ENCODE measurements at places on chromosomes 13 and 19.

DNA sequence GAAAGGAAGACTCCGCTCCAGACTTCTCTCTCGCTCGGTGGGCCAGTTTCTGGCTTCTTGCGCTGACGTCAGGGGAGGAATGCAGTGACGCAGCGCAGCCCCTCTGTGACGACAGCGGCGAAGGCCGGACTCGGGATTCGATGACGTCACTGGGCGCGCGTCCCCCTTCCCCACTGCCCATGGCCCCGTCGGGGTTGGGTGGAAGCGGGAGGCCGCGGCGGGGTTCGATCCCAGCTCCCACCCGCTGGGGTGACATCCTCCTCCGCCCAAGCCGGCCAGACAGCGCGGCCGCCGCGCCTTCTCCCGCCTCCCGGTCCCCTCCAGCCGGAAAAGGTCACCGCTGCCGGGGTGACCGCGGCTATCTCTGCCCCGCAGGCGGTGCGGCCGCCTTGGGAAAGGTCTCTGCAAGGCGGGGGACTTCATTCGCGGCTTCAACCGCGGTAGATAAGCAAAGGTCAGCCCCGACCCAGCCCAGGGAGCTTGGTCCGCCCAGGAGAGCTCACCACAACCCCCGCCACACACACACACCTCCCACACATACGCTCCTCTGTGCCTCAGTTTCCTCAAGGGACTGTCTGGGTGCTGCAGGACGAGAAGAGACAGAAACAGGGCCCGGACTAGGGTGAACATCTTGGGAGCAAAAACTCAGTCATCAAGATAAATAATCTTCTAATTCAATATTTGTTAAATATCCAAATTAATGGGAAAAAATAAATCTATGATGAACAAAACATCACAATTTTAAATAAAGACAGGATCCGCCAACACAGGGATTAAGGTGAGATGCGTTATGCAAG lies 844 bp upstream of the RFX1 start:
- peak; percentile 39 for DNase-seq

GRCh38 chr13:24450530-24450929 lies 62.0 kb downstream of the PARP4 start:
- no peak for DNase-seq

DNA sequence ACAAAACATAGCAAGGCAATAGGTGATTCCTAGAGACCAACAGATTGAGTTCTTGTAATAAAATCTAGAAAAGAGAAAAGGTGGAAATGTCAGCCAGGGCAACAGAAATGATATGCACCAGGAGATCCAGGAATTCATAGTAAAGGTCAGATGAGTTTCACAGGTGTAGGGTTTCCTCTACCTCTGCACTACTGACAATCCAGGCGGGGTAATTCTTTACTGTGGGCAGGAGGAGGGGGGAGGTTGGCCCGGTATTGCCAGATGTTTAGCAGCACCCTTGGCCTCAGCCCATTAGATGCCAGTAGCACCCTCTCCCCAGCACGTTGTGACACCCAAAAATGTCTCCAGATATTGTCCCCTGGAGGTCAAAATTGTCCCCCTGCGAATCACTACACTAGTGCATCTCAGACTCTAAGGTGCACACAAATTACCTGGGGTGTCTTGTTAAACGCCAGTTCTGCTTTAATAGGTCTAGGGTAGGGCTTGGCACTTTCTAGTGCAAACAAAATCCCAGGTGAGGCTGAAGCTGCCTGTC lies 3.5 kb upstream of the UBAC2 start:
- DNase-seq, result no peak

DNA sequence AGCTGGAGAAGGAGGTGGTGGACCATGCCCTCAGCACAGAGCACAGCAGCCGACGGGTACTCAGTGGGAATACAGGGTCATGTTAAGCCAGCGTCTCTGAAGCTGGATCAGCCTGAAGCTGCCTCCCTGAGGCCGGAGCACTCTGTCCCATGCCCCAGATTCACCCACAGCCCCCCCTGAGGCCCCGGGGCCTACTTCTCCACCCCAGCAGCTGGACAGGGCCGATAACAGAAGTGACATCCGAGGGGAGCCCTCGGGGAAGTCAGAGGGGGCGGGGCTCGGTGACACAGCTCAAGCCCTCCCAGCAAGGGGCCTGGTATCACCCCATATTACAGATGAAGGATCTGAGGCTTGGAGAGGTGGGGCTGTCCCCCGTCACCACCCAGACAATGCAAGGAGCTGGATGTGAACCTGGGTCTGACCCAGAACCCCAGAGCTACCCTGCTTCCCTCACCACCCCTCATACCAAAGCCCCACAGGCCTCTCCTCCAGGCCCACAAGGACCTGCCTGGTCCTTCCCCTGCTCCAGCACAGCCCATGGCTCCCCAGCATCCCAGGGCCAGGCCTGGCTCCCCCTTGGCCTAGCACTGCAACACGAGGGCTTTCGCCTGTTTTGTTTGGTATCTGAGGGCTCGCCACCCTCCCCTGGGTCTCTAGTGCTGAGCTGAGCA lies 5.7 kb downstream of the R3HDM4 start:
- peak; percentile 84 for DNase-seq

Data from activated CD8-positive, alpha-beta T cell treated with anti-CD3 and anti-CD28 coated beads for 36 hours (primary cell).